ENCODE measurements at places on chromosomes 5 and 9.

DNA sequence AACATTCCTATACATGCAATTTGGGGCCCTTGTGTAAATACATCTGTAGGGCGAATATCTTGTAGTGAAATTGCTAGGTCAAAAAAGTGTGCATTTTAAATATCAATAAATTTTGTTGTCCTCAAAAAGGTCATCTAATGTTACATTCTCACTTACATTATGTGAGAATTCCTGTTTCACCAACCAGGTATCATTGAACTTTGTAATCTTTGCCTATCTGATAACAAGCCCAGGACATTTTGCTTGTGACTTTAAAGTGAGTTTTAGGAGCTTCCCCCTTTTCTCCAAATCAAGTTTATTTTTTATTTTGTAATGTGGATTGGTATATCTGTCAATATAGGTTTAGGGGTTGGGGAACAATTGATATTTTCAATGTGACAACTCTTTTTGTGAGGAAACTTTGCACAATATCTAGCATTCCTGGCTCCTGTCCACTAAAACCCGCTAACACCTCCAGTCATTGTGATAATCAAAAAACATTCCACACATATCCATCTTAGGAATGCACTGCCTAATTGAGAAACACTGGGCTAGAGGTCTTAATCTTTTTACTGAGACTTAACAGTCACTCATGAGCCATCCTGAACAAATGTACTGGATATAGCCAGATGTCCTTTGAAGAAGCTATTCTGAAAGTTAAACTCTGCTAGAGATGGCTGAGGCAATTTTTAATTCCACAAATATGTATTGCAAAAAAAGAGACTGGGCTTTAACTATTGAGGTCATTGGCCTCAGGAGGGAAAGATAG lies 72.5 kb upstream of the SLC1A1 start:
- no peak for DNase-seq

DNA sequence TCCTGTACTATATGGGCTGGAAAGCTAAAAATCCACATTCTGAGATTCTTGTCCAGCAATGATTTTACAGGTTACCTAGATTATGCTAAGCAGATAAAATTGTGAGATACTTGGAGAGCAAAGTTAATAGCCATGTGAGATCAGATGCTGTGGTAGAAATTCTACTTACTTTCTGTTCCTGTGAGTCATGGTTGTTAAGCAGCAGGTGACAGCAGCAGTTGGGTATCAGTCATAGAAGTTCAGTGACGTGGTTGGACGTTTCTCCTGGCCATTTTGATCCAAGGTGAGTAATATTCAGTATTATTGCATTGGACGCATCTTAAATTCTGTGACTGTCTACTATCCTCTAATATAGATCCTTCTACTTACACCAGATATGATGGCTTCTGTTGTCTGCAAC lies 524.5 kb downstream of the TMEM38B start:
- no peak for DNase-seq

- no peak for DNase-seq
Observed at GRCh38 chr5:67799732-67800234, 415.8 kb upstream of the PIK3R1 start.

DNA sequence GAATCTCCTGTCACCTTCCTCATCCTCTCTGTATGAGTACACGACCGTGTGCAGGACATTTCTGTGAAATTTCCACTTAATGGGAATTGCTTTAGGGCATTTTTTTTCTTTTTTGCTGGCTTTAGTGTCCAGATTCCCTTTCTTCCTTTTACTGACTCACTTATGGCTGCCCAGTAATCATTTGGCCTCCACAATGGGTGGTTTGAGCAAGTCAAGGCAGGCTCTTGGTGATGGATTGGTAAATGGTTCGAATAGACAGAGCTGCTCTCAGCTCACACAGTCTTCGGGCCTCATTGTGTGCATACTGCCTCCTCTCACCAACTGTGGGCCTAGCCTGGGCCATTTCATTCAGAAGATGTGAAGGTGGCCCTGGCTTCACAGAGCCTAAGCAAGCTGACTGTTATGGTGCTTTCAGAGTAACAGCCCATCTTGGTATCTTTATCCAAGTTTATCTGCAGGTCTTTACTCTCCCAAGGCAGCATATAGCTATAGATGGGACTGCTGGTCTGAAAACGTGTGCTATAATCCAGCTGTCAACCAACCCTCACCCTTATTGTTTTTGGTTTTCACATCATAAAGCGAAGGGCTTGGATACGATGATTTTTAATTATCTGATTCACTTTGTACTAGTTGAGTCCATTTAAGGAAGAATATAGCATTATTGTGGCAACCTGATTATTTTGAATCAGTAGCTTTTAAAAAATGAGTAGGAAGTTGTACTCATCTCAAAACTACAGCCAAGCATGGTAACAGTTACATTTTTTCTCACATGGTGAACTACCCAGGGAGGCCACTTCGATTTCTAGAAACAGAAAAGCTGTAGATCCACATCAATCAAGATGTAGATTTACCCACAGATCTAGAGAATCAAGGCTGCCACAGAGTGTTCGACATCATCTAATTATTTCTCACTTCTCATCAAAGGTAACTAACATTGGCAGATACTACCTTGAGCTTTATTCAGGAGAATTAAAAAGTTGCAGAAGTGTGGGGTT lies 50.4 kb upstream of the CKMT2 start:
- no peak for DNase-seq

- DNase-seq, result no peak
Observed at GRCh38 chr9:91519520-91520277, 96.1 kb upstream of the NFIL3 start.

- no peak for DNase-seq
Observed at GRCh38 chr9:105264380-105264779, 19.9 kb downstream of the SLC44A1 start.

- peak; percentile 47 for DNase-seq
Observed at GRCh38 chr5:112419986-112420864, 1.1 kb upstream of the EPB41L4A start.
